T-helper 17 cell (primary cell): ENCODE measurements at places on chromosomes 1 and 21.

DNA sequence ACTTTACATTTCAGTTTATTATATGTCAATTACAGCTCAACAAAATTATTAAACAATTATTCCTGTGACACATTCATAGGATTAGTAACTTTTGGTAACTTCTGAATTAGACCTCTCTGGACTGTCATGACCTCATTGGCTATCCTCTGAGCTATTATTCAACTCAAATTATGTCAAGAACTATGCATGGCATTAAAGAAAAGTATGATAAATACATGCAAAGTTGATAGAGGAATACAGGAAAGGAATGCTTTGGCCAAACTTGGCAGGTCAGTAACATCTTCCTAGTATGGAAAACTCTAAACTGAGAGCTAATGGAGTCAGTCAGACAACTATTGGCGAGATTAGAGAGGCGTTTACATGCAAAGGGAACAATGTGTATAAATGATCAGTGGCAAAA, 158.4 kb downstream of the DUSP10 start:
- DNase-seq, result no peak

GRCh38 chr1:91804546-91805023, 81.4 kb downstream of the TGFBR3 start:
- peak; percentile 57 for DNase-seq

DNA sequence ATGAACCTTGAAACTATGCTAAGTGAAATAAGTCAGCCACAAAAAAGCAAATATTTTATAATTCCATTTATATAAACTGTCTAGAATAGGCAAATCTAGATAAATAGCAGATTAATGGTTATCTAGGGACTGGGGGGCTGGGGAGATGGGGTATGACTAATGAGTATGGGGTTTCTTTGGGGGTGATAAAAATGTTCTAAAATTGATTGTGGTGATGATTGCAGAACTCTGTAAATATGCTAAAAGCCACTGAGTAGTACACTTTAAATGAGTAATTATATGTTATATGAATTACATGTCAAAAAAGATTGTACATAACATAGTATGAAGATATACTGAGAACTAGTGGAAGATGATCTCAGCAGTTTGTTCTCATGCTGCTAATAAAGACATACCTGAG, 675.0 kb downstream of the KIF26B start:
- DNase-seq, result no peak

- peak; percentile 47 for DNase-seq
Observed at GRCh38 chr1:212012034-212012740, 23.2 kb downstream of the INTS7 start.

DNA sequence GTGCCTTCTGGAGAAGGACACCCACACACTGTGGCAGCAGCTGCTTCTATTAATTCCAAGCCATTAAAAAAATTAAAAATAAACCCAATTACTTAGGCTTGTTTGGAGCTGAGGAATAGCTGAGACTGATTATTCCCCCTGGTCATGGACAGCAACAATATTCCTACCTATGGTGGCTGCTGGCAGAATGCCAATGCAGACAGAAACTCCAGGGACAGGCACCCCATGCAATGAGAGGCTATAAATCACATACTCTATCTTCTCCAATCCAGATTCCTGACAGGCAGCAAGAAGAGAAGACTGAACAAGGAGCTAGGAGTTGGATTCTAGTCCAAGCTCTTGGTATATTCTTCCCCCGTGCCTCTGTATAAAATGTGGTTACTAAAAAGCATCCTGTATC, 275.4 kb upstream of the BEND5 start:
- DNase-seq, result no peak

DNA sequence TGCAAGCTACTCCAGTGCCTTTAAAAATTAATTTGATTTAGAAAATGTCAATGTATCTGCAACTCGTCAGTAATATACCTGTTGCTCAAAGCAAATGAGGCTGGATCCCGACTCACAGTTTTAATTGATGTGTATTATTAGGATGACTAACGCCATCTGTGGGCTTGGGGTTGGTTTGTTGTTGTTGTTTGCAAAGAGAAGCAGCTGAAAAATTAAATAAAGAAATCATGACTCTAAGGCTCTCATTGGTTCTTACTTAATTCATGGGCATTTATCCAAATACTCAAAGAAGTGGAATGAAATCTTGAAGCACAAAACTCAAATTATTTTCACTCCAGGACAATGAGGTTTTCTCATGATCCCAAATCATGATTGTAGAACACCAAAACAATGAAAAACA, 46.4 kb downstream of the SEC16B start:
- no peak for DNase-seq

GRCh38 chr1:201156346-201156745, 2.1 kb upstream of the TMEM9 start:
- no peak for DNase-seq

GRCh38 chr1:153355445-153356071, 2.1 kb upstream of the S100A9 start:
- DNase-seq, result peak; percentile 15

GRCh38 chr1:151799179-151800022, 5.8 kb downstream of the LINGO4 start:
- no peak for DNase-seq

DNA sequence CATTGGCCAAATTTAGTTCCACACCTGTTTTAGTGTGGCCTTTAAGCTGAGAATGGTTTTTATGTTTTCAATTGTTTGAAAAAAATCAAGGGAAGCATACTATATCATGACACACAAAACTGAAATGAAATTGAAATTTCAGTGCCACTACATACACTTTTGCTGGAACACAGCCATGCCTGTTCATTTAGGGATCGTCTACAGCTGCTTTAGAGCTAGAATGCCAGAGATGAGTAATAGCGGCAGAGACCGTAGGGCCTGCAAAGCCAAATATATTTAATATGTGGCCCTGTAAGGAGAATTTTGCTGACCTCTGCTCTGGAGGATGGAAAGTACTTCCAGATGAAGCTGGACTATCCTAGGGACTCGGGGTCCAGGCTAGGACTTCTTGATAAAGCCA, 62.5 kb upstream of the LYST start:
- no peak for DNase-seq

- DNase-seq, result no peak
Observed at GRCh38 chr1:163308811-163309210, 12.9 kb upstream of the NUF2 start.

DNA sequence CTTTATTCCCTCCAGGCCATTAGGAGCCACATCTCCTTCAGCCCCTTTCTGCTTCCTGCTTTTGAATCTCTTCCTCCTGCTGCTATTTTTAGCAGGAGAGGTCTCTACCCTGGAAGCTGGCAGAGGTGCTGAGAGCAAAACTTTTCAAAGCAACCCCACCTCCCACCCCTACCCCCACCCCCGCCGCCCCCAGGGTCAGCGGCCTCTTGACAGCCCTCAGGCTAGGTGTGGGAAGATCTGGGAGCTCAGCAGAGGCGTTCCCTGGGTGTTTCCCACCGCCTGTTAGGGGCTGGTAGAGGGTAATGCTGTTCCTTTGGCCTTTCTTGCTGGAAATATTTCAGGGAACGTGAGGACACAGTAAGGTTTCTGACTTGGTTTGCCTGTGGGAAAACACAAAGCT, 112.5 kb upstream of the CACHD1 start:
- DNase-seq, result no peak

DNA sequence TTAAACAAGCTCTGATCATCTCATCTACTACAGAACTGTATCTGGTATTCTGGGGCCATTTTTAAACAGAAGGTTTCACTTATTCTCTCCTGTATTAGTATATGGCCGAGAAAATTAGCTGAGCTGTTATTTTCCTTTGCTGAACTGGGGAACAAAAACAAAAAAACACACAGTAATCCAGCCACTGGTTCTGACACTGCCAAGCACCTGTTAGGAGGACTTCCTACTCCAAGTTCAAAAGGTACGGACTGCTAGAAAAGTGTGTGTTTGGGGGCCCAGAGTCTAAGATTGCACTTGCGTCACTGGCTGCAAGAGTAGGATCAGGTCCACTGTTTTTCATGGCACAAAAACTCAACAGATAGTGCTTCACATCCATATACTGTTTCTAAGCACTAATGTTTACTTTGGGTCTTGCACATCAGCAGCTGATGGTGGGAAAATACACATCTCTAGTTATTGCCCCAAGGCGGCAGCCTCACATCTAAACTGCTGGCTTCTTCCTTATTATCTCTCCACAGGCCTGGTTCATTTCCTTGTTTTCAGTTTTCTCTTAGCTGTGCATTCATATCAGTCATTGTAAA, 226.1 kb downstream of the FGGY start:
- no peak for DNase-seq

- DNase-seq, result no peak
Observed at GRCh38 chr1:158037008-158037865, 43.8 kb downstream of the KIRREL1 start.

DNA sequence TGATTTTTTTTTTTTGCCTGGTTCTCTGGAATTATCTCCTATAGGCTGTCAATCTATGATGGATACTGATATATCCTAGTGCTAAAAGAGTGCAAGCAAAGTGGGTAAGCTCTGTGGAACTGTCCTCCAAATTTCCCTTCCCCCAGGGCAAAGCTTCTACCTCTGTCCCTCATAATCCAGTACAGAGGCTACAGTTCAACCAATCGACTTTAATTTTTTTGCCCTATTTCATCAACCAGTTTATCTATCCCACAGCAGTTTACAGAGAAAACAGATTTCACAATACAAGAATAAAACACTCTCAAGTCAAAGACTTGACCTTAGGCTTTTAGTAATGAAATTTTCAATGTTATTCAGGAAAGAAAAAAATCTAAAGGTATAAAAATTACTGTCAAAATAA, 13.9 kb downstream of the PUM1 start:
- DNase-seq, result no peak

DNA sequence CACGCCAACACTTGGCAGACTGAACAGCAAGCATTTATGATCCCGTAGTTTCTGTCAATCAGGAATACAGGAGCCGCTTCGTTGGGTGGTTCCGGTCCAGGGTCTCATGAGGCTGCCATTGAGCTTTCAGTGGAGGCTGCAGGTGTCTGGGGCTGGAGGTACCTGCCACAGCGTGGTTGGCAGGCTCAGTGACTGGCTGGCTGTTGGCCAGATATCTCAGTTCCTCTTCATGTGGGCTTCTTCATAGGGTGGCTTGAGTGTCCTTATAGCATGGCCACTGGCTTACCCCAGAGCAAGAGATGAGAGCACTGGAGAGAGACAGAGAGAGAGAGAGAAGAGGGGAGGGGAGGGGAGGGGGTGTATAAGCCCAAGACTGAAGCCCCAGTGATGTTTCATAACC, 29.3 kb downstream of the PIK3CD start:
- DNase-seq, result no peak

DNA sequence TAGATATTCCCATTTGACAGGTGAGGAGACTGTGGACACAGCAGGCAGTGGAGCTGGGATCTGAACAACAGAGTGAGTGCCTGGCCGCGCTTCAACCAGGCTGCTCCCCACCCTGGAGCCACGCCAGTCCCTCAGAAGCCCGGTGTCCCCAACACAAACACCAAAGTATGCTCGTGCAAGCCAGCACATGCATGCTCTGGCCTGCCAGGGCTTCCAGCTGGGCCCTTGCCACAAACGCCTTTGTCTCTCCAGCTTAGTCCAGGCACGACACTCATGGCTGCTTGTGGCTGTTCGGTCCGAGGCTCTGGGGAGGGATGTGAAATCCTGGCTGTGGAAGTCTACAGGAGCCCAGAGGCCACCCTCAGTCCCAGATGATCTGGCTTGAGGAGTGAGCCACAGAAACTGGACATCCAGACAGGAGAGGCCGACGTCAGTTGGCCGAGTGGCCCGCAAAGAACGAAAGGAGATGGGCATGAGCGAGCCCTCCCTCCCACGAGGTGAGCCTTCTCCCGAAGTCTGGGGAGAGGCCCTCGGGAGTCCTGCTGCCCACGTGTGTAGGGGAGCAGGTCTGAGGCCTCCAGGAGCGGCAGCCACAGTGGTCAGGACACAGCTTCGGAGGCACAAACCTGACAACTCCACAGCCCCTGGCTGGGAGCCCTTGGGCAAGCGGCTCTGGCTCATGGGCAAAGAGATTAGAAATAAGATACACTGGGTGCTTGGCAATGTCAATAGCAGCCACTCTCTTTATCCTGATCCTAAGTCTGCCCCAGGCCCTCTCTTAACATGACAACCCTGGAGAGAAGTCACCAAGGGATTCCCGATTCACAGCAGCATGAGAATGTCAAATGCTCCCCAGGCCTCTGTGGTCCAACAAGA, 117.1 kb upstream of the IFFO2 start:
- no peak for DNase-seq

DNA sequence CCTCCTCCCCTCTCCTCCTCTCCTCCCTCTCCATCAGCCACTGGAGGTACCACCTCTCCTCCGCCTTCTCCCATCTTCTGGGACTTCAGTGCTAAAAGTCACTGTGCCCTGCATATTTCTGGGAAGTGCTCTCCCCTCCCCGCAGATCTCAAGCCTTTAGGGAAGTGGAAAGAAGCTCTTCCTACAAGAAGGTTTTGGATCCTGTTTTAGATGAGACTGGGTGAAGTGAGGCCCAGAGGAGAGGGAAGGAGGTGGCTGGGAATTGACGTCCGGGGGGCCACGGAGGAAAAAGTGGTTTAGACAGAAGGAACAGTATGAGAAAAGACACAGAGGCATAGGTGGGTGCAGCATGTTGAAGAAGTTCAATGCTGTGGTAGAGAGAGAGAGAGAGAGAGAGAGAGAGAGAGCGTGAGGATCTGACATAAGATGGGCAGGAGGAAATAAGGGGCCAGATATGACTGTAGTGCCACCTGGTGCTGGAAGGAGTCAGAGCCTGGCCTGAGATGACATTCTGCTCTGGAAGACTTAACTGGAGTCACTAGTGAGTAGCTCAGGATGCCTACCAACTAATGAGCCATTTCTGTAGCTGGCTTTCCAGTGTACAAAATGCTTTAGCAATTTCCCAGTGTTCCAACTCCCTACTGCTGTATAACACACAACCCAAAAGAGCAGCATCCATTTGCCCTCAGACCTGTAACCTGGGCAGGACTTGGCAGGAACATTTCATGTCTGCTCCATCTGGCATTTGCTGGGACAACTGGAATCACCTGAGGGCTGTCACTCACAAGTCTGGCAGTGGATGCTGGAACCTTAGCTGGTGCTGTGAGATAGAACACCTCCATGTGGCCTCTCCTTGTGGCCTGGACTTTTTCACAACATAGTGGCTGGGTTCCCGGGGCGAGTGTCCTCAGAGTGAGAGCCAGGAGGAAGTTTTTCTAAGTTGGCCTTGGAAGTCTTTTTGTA, 16.6 kb upstream of the ZSCAN20 start:
- no peak for DNase-seq

- DNase-seq, result no peak
Observed at GRCh38 chr1:205933671-205934618, 9.3 kb downstream of the SLC26A9 start.

DNA sequence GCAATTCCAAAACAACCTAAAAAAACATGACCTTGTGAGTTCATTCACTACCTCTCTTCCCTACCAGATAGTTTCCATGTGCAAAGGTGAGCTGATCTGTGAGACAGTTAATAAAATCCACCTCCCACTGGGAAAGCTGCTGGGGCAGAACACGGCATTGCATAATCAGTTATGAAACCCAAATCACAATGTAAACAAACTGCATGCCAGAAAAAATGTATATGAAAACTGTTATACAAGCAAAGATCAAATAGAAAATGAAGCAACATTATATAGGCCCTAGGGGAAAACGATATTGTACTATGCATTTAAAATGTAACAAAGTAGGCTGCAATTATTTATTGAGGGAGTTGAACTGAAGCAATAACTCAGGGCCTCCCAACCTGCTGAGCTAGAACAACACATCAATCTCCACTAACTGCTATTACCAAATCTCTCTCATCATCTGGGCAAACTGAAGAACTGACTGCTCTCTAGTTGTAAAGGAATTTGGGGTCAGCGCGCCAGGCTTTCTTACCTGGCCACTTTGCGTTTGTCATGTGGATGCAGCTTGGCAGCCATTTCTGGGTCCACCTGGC, 31.0 kb downstream of the TRIT1 start:
- no peak for DNase-seq
